ENCODE measurements at places on chromosomes 12 and 14.

DNA sequence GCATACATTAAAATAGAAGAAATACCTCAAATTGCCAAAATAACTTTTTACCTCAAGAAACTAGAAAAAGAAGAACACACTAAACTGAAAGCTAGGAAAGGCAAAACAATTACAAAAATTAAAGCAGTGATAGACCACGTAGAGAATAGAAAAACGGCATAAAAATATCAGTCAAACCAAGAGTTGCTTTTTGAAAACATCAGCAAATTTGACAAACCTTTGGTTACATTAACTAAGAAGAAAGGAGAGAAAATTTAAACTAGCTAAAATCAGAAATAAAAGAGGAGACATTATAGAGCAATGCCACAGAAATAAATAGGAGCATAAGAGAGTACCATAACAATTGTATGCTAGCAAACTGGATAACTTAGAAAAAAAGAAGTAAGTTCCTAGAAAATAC is 553.8 kb downstream of the CCER1 start:
- DNase-seq: no peak

- DNase-seq: no peak
These were observed 60.0 kb downstream of the PPFIBP1 start for GRCh38 chr12:27583981-27584380.

DNA sequence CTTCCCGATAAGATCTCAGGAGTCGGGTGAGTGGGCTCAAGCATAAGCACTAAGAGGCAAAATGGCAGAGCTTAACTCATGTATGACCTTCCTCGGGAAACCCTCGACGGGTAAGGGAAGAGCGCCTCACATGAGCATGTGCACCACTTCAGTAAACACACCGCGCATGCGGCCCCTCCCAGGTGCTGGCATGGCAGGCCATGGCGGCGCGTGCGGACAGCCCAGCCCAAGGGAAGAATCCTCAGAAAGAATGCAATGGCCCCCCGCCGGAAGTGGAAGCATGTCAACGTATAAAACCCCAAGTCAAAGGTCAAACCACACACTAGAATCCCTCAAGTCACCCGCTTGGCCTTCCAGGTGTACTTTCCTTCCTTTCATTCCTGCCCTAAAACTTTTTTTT is 6.6 kb upstream of the TNFAIP2 start:
- peak; percentile 92 for DNase-seq

GRCh38 chr14:35961697-35962274 is 135.6 kb downstream of the BRMS1L start:
- DNase-seq: no peak

DNA sequence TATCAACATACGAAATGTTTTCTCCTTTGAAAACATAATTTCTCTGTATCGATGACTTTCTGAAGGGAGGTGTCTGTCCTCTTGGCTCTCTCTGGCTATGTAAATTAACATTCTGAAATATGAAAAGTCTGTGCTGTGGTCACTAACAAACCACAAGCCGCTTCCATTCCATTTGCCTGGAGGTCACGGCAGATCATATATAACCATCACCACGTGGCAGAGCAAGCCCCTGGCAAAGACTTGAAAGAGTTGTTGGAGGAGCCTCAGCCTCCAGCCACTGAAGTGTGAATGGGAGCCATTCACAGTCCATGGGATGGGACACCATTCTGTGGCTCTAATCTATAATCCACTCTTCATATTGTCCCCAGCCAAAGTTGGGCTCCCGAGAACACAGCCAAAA is 39.6 kb downstream of the CDKL1 start:
- DNase-seq: peak; percentile 9
